NCI-H1048 (cell line): ENCODE measurements at places on chromosomes 11 and 22.

DNA sequence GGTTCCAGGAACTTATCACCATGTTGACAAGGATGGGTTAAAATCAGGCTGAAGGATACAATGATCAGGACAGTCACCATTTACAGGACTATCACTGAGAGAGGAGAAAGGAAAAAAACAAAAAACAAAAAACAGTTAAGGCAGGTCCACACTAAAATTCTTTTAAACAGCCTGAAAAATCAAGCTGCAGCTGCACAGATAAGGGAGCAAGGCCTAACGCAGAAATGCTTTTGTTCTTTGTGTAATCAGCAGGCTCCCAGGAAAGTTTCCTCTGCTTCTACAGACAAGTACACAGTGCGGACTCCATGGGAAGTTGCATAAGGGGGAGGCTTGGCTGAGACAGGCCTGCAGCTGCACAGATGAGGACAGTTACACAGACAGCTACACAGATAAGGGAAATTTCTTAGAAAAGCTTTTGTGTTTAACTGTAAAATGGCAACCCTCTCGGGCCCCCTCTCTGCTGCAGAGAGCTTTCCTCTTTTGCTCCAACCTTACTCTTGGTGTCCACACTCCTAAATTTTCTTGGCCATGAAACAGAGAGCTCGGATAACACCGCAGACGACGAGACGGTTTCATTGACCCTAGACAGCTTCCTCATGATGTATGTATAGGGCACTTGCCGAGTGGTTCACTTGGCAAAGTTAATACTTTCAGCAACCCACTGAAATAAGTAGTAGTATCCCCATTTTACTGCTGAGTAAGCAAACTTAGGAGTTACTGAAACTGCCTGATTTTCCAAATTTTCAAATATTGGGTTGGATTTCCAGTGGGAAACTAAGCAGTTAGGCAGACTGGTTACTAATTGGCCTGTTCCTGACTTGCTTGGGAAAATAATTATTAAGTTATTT lies 45.5 kb downstream of the PIWIL3 start:
- DNase-seq, result no peak

DNA sequence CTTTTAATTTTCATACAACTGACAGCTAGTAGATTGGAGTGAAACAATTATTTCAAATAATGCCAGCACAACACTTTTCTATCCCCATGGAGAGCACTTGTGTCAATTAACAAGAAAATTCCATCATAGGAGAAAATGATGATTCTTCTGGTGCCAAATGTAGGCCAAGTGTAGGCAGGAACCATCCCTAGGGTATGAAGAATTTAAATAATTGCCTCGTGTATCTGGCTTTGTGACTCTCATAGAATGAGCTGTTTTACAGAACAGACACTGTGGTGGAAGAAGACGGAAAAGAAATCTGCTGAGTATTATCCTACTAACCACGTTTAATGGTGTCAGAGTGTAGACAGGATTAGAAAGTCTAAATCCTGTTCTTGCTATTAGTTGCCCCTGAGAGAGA lies 1542.2 kb downstream of the LRRC4C start:
- DNase-seq, result no peak

DNA sequence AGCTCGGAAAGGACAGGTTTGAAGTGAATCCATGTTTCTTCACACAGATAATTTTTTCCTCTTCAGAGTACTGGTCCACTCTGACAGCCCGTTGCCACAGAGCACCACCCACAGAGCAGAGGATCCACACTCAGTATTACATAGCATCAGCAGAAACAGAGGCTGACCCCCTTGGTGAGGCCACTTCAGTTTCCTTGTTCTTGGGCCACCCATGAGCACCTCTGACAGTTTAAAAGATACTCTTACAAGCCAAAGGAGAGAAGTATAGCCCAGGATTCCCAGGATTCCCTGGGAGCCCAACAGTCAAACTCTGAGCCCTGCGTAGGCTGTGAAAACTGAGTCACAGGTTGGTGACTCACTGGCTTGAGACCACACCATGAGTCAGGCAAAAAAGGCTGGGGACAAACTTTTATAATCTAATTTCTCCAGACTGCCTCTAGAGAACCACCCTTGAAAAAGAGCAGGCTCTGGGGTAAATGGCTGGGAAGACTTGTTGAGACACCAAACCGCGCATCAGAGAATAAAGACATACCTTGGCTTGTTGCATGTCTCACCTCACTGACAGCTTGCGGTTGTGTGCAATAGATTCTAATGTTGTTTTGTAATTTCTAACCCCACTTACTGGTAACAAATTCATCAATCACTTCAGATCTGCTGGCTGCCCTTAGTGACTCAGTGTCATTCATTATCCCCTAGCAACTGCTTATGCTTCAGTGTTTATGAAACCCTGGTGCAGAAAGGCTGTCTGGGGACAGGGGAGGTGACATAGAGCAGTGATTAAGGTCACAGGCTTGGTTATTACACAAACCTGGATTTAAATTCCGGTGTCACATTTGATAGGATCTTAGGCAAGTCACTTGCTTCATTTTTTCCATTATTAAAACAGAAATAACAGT lies 56.9 kb upstream of the PRSS23 start:
- no peak for DNase-seq

- no peak for DNase-seq
These were observed 171.2 kb downstream of the C11orf91 start for GRCh38 chr11:33529461-33529860.

DNA sequence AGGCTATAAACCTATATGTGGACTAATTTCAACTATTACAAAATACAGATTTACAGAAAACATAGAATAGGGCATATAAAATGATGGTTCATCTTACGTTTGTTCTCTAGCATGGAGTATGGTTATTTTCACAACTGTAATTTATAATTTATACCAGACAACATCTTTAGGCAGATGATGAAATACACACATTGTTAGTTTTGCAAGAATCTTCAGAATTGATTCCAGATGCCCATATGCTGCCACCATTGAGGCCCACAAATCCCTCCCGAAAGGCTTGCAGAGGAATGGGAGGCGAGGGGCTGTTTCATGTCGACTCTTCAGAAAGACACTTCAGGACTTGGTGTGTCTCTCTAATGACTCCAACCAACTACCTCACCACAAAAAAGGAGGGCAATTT lies 6.2 kb downstream of the PTPN5 start:
- DNase-seq, result no peak

DNA sequence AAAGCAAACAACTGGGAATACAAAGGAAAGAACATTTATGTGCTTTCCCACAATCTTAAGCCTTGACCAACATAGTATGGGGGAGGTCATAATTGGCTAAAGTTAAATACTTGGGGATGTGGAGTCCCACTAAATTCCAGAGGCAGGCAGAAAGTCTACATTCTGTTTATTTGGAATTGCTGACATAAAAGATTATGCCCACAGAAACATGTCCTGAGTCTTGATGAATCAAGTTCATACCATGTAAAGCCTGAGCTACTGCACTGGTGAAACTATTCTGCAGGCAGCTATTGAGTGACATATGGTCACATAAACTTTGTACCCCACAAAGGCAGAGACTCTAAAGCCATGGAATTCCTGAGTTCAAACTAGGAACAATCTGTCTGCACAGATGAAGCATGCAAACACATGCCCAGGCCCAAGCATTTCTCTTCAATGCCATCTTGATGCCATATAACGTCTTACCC lies 69.9 kb upstream of the CHRM4 start:
- DNase-seq, result no peak

DNA sequence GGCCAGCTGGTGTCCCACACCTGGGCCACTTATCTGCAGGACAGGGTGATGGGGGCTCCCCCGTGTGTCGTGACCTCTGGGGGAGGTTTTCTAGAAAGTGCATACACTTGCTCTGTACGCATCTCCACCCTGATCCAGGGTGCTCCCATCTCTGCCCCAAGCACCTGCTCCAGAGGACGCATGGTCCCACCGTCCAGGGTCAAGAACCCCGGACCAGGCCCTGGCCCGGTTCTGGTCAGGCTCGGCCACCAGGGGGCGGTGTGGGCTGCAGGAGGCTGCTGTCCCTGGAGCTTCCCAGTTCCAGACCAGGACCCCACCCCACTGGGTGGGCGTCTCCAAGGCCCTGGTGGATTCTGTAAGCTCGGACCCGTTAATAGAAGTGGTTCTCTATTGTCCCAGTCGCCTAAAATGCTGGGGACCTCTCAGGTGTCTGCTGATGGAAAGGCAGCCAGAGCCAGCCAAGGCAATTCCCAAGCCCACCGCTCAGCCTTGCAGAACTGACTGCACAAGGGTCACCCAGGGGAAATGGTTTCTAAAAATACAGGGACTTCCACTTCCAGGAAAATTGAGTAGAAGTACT lies 34.7 kb upstream of the SEPTIN5 start:
- no peak for DNase-seq

DNA sequence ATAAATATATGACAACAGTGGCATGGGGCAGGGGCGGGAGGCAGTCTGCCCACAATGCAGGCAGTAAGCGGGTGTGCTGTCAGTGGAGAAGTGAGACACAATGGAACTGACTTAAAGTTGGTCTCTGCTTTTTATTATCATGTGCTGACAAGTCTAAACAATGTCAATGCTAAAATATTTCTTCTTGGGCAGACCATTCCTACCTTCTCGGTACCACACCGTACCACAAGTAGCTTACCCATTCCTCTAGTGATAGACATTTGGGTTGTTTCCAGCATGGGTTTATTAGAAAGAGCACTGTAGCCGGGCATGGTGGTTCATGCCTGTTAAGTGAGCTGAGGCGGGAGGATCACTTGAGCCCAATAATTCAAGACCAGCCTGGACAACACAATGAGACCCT lies 2.6 kb upstream of the CHADL start:
- no peak for DNase-seq

GRCh38 chr22:37552524-37553163 lies 7.6 kb upstream of the CDC42EP1 start:
- no peak for DNase-seq

GRCh38 chr11:117394221-117394925 lies 66.7 kb downstream of the CEP164 start:
- no peak for DNase-seq

GRCh38 chr11:121967131-121967704 lies 148.8 kb downstream of the BLID start:
- no peak for DNase-seq

- DNase-seq, result no peak
These were observed 14.4 kb downstream of the DNAJB13 start for GRCh38 chr11:73965076-73965763.

GRCh38 chr11:13486926-13487660 lies 8.7 kb downstream of the PTH start:
- DNase-seq, result no peak

- no peak for DNase-seq
These were observed 13.3 kb upstream of the PRSS23 start for GRCh38 chr11:86787018-86787536.

DNA sequence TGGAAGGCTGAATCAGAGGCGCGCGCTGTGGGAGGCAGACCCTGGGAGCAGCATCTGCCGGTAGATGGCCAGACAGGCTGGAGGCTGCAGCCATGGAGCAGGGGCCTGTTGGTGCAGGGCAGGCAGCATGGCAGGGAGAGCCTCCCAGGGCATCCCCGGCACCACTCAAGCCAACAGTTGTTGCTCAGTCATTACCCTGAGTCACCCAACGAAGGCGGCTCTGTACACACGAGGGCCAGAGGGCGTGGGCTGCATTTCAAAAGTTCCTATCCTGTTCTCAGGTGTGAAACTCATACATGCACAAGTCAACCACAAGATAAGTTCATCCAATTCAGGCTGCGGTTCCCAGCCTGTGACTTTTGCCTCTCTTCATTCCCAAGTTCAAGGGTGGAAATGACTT lies 2.6 kb downstream of the ANO1 start:
- DNase-seq, result no peak

DNA sequence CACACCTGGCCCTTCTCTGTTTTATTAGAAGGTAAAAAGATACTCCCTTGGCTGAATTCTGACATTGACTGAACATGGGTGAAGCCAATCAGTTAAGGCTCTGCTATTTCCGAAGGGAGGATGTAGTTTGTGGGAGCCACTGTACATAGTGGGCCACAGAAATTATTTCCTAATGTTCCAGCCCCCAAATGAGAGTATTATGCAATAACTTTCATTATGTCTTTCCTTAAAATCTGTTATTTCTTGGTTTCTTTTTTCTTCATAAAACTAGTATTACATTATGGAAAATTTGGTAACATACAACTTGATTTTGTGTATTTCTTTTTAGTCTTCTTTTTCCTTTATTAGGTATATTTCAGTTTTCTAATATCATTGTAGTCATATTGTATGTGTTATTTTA lies 51.9 kb upstream of the EP300 start:
- no peak for DNase-seq
